ENCODE measurements at places on chromosomes 12 and 14.
A peak's percentile ranks its signal among the peaks of the same experiment; 100 is the strongest.

DNA sequence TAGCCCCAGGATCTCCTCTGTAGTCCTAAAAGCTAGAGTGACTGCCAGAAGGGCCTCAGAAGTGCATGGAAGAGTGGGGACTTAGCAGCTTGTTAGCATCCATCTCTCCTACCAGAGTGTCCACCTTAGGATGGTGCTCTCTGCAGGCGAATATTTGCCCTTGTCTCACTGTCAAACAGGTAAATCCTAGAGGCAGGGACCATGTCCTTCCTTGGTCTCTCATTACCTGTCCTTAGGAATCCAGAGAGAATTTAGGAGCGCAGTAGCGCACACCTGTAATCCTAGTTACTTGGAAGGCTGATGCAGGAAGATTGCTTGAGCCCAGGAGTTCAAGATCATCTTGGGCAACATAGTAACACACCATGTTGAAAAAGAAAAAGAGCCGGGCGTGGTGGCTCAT is 21.4 kb downstream of the AGAP2 start:
- DNase-seq = no peak

GRCh38 chr12:121657305-121658008 is 12.0 kb downstream of the MORN3 start:
- no peak for DNase-seq

- DNase-seq = no peak
Measured at GRCh38 chr12:111759991-111760390, 6.7 kb upstream of the ALDH2 start.

DNA sequence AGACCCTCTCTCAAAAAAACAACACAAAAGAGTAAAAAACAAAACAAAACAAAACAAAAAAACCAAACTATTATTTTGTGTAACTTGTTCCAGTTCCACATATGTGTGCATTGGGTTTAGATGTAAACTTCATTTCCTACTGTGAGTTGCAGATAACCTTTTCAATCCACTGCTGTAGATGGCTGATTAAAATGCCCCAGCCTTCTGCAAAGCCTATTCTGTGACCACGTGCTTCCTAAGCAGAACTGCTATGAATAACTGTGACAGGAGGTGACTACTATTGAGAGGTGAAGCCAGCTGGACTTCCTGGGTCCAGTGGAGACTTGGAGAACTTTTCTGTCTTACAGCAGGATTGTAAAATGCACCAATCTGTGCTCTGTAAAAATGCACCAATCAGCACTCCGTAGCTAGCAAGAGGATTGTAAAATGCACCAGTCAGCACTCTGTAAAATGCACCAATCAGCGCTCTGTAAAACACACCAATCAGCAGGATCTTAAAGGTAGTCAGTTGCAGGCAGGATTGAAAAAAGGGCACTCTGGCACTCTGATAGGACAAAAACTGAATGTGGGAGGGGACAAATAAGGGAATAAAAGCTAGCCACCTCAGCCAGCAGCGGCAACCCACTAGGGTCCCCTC is 10.3 kb upstream of the ELK3 start:
- no peak for DNase-seq

- no peak for DNase-seq
Measured at GRCh38 chr12:64825143-64826021, 935 bp downstream of the TBC1D30 start.

DNA sequence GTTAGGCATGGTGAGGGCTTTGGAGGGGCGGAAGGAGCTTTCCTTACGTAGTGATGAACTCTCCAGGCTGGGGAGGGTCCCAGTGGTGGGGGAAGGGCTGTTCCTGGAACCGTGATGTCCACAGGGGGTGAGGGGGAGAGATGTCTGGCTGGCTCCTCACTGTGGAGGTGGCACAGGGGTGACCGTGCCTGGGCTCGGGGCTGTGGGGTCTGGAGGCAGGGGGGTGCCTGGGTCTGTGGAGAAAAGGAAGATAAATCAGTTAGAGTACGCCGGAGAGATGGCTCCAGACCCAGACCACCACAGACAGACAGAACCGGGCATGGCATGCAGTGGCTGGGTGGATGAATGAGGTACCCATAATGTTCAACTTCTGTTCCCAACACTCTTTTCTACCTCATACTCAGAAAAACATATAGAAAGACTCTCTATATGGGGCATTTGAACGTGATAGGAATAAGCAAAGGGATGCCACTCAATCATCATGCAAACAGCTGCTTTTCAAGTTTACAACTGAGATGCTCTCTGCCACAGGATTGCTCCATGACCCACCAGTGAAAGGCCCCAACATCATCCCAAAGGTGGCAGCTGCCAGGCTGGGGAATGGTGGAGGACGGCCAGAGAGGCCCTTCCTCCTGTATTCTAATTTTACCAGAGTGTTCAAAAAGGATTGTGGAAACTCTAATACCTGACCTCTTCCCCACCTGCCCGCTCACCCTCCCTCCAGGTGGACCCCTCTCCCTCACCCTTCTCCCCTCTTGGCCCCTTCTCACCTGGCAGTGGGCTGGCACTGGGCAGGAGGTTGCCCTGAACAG is 5.6 kb downstream of the MYL6 start:
- no peak for DNase-seq

DNA sequence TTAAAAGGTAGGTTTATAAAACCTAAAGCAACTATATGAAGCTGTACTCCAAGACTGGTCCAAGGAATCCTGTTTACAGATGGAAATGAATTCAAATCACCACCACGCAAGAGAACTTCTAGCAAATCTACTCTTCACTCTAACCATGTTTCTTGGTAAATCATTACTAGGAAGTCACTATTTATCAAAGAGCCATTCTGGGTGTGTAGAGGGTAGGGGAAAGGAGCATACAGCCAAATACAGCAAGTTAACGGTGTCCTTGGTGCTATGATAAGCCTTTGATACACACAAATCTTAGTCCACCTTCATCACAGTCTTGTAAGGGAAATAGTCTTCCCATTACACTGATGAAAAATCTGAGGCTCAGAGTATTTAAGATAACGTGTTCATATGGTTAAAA is 16.8 kb downstream of the NIN start:
- no peak for DNase-seq

- DNase-seq = no peak
Measured at GRCh38 chr14:58428118-58428683, 682 bp downstream of the KIAA0586 start.

DNA sequence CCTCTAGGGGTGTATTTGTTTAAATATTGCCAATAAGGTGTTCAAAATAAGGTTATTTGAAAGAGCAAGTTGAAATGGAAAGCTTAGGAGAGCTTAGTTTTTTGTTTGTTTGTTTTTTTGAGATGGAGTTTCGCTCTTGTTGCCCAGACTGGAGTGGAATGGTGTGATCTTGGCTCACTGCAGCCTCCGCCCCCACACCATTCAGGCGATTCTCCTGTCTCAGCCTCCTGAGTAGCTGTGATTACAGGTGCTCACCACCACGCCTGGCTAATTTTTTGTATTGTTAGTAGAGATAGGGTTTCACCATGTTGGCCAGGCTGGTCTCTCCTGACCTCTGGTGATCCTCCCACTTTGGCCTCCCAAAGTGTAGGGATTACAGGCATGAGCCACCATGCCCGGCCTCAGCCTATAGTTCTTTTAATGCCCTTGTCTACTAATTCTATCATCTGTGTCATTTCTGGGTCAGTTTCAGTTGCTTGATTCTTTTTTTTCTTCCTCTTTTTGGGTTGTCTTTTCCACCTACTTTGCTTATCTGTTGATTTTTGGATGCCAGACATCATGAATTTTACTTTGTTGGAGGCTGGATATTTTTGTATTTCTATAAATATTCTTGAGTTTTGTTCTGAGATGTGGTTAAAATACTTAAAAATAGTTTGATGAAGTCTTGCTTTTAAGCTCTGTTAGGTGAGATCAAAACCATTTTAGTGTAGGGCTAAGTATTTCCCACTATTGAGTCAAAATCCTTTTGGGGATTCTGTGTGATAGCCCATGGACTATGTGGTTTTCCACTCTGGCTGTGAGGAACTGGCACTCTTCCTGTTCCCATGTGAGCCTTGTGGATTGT is 18.7 kb downstream of the RCOR1 start:
- DNase-seq = no peak

DNA sequence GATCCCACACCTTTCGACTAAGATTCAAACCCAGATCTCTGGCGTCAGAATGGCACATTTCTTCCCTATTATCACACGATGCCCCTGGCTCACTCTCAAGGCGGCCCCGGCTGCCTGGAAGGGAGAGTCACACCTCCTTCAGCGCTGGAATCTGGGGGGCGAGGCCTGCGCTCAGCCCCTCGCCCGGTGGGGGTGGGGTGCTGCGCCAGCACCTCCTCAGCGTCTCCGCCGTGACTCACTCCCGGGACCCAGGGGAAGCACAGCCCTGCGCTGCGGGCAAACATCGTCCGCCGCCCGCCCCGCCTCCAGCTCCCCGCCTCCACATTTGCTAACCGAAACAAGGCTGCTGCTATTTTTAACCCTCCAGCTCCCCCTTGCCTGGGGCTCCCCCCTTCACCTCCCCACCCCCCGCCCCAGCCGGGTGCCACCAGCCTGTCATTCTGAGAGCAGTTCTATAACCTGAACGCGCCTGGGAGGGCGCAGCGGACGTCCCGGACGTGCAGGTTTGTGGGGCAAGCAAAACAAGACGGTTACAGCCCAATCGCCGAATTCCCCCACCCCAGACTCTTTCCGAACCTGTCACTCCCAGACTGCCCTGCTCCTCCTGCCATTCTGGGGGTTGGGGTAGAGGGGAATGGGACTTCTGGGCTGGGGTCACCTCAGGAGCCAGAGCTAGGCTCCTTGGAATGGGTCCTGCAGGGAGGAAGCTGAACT is 6.7 kb downstream of the HDAC7 start:
- peak; percentile 85 for DNase-seq

- DNase-seq = no peak
Measured at GRCh38 chr12:24742378-24742777, 206.5 kb downstream of the BCAT1 start.

DNA sequence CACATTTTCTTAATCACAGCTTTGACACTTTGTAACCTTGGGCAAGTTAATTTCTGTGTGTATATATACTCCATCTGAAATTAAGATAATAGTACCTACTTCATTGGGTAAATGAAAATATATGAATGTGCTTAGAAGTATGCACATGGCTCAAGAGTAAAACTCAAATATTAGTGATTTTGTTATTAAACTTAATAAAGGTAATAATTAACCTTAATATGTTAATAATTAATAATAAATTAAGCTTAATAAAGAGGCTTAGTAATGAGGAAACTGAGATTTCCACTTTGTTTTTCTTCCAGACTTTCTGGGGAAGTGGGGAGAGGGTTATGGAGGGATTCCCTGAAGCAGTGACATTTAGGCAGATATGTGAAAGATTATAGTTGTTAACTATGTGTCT is 19.8 kb downstream of the USP15 start:
- no peak for DNase-seq

- DNase-seq = no peak
Measured at GRCh38 chr12:52023976-52024688, 17.4 kb downstream of the TAMALIN start.

GRCh38 chr12:130299574-130299973 is 38.1 kb upstream of the PIWIL1 start:
- no peak for DNase-seq

DNA sequence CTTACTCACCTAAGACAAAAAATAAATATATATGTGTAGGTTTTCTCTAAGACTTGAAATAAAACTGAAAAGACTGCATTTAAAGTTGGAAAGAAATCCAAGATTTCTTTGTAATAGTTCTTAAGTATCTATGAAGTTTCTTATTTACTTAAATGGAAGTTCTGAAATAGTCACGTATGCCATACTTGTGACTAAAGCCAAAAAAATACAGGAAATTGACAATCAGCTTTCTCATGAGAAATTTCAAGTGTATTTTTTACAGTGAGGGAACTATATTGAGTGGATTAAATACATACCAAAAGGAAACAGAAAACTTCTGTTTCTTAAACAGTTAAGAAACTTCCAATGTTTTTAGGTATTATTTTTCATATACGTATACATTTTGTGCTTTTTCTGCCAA is 188.1 kb downstream of the DPY19L2 start:
- no peak for DNase-seq

DNA sequence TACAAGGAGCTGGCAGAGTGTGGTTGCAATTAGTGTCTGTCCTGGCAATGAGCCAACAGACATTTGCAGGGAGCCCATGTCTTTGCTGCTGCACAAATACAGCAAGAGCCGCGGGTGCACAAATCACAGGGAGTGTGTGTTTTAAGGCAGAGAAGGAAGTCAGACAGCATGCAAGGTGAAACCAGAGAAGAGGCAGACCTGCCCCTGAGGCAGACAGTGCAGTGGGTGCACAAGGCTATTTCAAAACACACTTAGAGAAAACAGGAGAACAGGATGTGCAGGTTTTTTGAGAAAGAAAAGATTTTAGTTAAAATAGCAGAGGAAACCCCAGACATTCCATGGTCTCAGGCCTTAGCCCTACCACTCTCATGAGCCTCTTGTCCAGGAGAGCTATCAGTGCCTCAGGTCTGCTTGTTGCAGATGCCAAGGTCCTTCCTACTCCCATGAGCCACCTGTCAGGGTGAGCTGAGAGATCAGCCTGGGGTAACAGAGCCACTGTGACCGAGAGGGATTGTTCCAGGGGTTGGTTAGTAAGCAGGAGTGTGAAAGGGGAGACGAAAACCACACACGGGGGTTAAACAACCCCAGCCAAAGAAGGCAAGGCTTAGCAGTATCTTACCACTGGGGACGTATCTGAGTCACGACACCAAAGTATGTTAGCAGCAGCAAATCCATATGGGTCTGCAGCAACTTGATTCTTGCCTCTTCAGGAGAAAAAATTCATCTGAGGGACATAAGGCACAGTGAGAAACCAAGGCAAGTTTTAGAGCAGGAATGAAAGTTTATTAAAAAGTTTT is 78.1 kb downstream of the C14orf132 start:
- no peak for DNase-seq

DNA sequence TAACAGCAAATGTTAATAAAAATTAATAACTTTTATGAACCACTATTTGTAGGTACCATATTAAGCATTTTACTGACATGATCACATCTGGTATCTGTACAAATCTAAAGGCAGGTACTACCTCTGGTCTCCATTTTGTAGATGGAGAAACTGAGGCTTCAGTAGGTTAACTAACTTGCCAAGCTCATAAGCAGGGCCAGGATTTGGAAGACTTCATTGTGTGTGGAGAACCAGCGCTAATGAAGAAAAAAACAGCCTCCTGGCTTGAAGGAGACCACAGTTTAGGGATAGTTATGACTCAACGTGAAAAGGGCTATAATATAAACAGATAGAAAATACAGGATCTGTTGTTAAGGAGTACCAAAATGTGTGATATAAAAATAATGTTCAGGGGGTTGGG is 1.0 kb downstream of the NUP37 start:
- DNase-seq = no peak

DNA sequence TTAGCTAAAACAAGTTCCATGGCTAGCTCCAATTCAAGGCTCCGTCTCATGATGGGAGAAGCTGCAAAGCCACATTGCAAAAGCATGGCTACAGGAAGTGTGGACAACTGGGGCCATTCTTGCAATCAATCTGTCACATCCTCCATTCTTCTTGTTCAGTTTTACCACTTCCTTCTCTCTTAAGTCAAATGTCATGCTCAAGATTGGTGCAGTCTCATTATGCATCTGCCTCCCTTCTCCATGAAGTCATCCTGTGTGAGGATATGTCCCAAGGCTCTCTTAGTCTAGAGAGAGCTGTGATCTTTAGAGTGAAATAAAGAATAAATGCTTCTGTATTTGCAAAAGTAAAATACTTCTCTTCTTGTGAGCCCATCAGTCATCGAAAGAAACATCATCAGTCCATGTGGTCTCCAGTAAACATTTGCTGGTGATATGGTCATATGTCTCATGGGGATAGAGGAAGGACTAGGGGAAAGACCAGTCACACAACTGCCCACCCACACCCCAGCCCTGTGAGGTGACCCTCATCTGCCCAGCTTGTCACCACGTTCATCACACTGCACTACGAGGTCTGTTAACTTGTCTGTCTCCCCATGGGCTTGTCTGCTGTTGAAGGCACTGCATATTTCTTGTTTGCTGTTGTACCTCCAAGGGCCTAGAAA is 303.0 kb downstream of the NUAK1 start:
- no peak for DNase-seq

All from stimulated activated CD8-positive, alpha-beta memory T cell treated with anti-CD3 and anti-CD28 coated beads, Interleukin-12 subunit alpha, Interleukin-12 subunit beta, amount 100 ng/mL, for 1 hour (primary cell).